ENCODE measurements at places on chromosomes 12 and 14.

GRCh38 chr12:101793401-101793800, 37.4 kb downstream of the GNPTAB start:
- no peak for DNase-seq

GRCh38 chr14:95055318-95055717, 102.0 kb downstream of the DICER1 start:
- DNase-seq = no peak

GRCh38 chr12:55974308-55974730, 441 bp downstream of the RAB5B start:
- peak; percentile 34 for DNase-seq

- DNase-seq = no peak
Measured at GRCh38 chr12:105946493-105946901, 192.3 kb downstream of the NUAK1 start.

DNA sequence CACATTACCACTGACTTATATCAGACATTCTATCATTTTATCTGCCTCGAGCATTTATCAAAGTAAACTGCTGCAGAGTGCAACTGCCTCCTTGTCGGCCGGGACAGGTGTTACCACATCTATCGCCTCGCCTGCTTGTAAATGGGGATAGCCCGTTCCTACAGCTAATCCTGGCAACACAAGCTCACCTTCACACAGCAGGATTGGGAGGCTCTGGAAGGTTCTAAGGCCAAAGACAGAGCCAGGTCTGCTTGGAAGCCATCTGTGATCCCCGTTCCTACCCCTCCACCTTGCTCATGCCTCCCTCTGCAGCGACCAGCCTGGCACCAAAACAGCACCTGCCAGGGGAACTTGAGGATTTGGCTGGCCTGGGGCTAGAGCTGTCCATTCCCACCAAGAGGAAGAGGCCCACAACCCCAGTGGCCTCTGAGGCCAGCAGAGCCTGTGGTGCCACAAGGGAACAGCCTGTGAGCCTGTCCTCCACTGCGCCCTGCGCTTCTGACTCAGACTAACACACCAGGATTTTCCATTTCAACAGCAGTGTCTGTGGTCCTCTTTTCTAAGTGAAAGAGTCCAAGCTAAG, 114.8 kb upstream of the DIO3 start:
- DNase-seq = no peak

DNA sequence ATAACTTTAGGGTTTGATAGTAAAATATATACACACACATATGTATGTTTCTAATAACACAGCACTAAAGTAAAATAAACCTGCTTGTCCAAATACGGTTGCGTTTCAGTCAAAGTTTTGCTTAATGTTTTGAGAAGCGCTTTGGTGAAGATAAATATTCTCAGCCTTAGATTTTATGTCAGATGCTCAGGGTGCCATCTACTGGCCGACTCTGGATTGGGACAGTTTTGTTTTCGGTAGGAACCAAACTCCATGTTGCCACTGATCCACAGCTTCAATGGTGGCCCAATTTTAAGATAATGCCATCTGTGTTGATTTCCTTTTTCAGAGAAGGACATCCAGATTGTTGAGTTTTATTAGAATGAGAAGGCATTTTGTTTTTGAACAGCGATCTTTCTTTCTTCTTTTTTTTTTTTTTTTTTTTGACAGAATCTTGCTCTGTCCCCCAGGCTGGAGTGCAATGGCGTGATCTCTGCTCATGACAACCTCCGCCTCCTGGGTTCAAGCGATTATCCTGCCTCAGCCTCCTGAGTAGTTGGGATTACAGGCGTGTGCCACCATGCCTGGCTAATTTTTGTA, 43.1 kb downstream of the LLPH start:
- peak; percentile 11 for DNase-seq
